ENCODE measurements at places on chromosomes 7 and 10.

DNA sequence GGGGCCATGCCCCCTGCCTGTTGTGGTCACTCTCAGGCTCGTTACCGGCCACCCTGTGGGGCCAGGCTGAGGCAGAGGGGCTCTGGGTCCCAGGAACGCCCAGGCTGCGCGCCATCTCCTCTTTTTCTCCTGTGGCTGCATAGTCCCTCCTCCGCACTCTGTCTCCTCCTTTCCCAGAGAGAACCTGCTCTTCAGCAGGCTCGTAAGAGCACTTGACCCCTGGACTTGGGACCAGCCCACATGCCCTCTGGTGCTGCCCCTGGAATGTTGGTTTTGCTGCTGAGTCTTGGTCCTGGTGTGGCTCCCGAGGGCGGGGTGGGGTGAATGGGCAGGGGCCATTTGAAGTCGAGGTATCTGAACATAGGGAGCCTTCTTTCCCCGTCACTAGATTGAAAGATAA is 6.6 kb upstream of the BHLHA15 start:
- DNase-seq: no peak

DNA sequence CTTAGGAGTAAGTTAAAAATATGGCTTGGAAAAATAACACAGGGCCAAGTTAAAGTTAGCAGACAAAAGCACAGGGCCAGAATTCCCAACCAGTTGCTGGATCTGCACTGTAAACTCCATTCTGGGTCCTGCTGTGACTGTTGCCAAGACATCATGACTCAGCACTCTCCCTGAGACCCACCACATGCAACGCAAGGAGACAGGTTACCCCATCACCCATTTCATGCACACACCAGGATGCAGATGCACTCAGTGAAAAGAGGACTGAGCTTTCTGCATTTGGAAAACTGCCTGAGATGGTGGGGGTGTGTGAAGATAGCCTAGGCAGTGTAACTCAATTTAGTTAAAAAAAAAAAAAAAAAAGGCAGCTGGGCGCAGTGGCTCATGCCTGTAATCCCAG is 97.6 kb upstream of the ZNF438 start:
- DNase-seq: no peak

- DNase-seq: peak; percentile 24
Observed at GRCh38 chr10:89793649-89794254, 92.4 kb downstream of the KIF20B start.

- DNase-seq: no peak
Observed at GRCh38 chr7:15839416-15840100, 153.1 kb upstream of the MEOX2 start.

- DNase-seq: no peak
Observed at GRCh38 chr10:92239600-92240288, 51.1 kb downstream of the CPEB3 start.

DNA sequence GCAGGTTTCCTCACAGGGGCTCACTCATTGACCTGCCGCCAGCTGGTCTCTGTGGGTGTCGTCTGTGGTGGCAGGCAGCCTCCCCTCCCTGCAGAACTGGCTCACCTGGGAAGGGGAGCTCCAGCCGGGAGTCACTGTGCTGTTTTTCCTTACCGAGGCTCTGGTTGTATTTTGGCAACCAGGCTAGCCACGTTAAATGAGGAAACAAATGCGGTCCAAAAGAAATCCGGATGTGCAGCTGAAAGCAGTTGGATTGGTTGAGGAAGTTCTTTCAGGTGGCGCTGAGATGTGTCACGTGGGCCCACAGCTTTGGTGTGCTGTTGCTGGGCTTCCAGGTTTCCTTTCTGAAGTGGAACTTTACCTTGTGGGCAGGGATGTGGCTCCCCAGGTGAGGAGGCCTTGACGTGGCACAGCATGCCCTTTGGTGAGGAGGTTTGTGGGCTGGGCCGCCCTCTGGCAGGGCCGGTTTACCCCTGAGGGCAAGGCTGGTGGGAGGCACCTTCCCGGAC is 14.2 kb downstream of the MTURN start:
- no peak for DNase-seq

GRCh38 chr10:7370511-7370910 is 40.3 kb downstream of the SFMBT2 start:
- no peak for DNase-seq

GRCh38 chr10:43259213-43259991 is 7.5 kb downstream of the RASGEF1A start:
- DNase-seq: no peak

DNA sequence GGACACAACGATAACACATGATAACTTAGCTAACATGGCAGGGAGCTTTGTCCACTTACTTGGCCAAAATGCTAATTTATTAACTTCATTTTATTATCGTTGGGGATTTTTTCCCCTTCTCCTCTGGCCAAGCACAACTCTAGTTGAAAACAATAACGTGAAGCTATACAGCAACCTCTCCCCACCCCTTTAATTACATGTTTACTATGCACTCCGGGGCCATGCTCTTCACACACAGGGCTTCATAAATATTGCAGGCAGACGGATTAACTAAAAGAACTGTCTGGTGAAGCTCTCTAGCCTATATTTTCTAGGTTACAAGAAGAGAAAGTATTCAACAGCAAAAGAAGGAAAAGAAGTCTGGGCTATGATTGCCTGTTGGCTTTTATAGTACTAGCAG is 51.7 kb downstream of the XRCC2 start:
- no peak for DNase-seq

DNA sequence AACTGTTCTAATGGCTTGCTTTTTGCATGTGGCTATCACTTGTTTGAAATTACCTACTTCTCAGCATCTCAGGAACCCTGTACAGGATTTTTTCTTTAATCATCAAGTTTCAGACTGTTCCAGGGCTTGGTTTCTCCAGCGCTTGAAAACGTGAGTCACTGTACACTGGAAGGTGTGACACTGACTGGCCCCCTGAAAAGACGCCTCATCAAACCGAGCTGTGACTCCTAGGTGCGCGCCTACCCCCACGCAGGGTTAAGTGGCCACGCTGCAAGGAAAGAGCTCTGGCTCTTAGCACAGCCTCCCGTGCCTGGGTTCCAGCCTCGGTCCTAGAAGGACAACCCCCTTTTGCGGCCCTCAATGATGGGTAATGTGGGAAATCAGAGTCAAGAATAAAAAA is 81.0 kb downstream of the EBF3 start:
- no peak for DNase-seq

DNA sequence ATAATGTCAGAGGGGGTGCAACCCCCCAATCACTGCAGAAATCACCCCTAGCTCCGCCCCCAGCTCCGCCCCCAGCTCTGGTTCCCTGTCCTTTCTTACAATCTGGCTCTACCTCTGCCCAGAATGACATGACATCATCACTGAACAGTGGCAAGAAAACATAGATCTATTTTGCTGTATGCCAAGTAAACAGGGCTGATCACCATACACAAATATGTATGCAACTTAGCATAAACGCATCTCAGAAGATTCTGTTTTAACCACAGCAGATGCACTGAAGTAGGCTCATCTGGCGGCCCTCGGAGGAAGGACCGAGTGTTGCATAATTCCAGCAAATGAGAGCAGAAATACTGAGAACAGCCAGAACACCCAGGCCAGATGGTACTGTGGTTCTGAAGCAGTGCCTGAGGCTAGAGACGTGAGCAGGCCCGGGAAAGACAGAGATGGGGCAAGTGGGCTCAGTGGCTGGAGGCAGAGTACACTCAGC is 293.3 kb upstream of the KLF14 start:
- no peak for DNase-seq

DNA sequence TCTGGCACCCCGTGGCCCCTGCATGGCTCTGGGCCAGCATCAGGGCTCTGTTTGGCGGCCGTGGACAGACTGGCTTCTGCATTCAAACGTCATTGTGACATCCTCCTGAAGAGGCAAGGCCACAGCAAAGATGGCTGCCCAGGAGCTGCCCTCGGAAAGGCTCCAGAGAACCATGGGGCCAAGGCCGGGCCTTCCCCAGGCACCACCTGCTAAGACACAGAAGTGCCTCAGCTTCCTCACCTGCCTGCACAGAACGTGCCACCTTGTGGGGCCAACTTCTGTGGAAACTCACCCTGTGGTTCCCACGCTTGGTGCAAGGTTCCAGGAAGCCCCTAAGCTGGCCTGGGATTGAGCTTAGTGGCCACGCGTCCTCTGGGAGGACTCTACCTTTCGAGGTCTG is 396.9 kb downstream of the PTPRN2 start:
- DNase-seq: no peak

GRCh38 chr7:146781352-146782116 is 664.9 kb downstream of the CNTNAP2 start:
- peak; percentile 67 for DNase-seq

DNA sequence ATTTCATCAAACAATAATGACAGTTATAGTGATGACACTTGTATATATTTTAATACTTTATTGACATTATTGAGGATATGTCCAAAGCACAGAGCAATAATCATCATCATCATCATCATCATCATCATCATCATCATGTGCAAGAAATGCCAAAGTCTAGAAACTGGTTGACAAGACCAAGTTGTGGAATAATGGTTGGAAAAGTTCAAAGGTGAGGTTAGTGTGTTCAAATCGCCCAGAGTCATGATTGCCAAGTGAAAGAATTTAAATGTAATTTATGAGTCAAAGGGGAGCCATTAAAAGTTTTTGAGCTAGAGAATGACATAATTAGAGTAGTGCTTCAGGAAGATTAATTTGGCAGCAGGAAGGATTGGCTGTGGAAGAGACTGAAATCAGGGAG is 852.4 kb downstream of the SORCS1 start:
- DNase-seq: no peak

DNA sequence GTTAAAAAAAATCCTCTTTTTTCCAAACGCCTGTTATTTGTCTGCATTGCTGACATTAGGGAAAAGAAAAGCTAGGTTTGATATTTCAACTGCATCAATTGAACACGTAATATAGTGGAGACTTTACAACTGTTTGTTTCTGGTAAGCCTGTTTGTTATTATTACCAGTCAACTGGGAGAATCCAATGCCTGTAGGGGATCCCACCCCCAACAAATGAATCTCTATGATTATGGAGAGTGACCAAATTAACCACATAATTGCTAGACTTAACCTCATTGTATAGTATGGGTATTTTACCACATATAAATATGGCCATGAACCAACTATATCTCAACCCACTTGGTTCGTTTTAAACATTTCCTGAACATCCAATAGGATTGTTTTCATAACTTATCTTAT is 216.1 kb downstream of the TWIST1 start:
- no peak for DNase-seq

DNA sequence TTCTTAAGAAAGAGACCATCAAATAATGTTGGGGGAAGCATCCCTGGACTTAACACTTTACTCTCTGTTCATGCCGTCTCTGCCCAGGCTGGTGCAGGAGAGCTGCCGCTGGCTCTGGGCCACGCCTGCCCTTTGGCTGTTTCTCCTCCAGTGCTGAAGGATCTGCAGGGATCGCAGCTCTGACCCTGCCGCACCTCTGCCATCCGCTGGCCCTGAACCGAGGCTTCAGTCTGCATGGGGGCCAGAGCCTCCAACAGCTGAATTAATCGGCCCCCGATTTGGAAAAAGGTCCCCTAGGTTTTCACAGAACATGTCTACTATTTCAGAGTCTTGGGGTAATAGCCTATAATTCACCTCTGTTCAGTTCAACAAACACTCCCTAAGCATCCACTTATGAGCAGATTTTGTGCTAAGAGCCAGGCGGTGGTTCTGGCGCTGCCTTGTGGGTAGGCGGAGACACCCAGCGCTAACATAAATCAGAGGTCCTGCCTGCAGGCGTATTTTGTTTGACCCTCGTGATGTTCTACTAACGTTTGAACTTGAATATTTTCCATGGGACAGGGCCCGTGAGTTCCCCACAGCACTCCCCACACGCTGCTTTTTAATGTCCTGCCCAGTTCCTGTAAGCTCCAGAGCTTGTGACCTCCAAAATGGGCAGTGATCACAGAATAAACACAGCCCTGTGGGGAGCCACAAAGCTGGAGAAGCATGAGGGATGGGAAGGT is 99.0 kb downstream of the DYNC2I1 start:
- DNase-seq: no peak

GRCh38 chr7:461453-462172 is 58.0 kb downstream of the PDGFA start:
- no peak for DNase-seq

DNA sequence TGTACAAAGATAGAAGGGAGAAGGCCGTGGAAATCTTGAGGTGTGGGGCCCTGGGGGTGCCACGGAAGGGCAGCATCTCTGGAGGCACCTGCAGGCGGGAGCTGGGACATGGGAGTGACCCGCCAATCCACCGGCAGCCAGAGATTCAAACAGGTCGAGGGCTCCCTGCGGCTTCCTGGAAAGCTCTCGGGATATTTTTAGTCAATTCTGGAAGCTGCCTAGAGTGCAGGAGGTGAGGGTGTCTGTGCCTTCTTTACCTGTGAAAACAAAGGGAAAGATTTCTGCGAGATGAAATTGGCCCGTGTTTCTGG is 16.6 kb downstream of the MNX1 start:
- DNase-seq: no peak

- DNase-seq: no peak
Observed at GRCh38 chr10:113045147-113046055, 95.4 kb downstream of the TCF7L2 start.

DNA sequence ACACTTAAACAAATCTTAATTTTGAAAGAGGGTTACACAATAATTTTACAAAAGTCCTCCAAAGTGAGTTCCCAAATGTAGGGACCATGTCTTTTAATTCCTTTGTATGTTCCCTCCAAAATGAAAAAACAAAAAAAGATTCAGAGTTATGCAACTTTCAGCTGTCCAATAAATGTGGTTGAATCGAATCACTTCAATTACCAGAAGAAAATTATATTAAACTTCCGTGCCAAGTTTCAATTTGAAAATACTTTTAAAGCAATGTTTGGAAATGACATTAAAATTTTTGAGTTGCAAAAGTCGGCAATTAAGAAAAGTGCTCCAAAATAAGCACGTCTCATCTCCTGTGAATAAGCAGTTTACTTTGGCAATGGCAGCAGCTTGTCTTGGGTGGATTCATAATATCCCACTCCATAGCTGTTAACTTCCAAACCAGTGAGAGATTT is 60.3 kb upstream of the C1GALT1 start:
- no peak for DNase-seq

Data from CMK (cell line).